ENCODE measurements at places on chromosomes 5 and 9.
A peak's percentile ranks its signal among the peaks of the same experiment; 100 is the strongest.

- DNase-seq: no peak
These were observed 74.6 kb downstream of the NDUFAF2 start for GRCh38 chr5:61019642-61020041.

GRCh38 chr9:107170801-107171200 lies 112.3 kb upstream of the RAD23B start:
- DNase-seq: no peak

DNA sequence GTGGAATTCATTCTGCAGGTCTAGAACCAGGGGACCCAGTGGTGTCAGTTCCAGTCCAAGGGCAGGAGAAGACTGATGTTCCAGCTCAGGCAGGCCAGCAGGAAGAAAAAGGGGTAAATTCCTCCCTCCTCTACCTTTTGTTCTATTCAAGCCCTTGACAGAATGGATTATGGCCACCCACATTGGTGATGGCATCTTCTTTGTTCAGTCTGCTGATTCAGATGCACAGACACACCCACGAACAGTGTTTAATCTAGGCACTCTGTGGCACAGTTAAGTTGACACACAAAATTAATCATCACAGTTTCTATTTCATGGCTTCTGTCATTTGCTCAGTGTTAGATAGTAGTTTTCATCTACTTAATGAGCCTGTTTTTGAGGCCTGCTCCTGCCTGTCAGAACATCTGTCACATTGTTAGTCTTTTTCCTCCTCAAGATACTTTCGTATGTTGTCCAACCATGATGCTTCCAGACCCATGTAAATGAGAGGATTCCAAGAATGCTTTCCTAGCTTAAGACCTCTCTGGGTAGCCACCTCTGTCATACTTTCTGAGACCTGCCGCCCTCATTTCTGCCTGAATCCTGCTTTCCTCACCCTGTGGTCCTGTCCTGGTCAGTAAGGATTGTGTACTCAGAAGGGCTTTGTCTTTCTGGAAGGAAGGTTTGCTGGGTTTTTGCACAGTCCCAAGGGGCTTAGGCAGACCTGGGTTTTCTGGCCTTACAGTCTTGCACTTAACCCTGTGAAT lies 72.5 kb downstream of the SPIN1 start:
- DNase-seq: no peak

- DNase-seq: peak; percentile 50
These were observed 7.4 kb downstream of the ZER1 start for GRCh38 chr9:128764361-128764760.

DNA sequence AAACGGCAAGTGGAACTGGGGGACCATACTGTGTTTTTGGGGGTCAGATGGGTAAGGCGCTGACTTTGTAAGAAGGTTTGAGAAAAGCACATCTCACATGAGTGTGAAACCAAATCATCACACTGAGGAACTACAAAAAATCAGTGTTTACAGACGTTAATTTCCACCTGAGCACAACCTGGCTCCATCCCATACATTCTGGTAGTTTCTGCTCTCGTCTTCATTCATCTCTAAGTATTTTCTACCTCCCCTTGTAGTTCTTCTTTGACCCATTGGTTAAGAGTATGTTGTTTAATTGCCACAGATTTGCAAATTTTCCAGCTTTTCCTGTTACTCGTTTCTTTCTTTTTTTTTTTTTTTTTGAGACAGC lies 8.9 kb upstream of the DPP7 start:
- no peak for DNase-seq

GRCh38 chr9:91395553-91396471 lies 27.8 kb downstream of the NFIL3 start:
- no peak for DNase-seq

Data from WTC11 (cell line).